ENCODE measurements at places on chromosomes 6 and 20. TPM values are rescaled to one million over a fixed set of nuclear protein-coding genes. Genes with fewer than 3 reads are reported as not detected.

The SLC22A2 gene
- polyA plus RNA-seq = not detected

DNA sequence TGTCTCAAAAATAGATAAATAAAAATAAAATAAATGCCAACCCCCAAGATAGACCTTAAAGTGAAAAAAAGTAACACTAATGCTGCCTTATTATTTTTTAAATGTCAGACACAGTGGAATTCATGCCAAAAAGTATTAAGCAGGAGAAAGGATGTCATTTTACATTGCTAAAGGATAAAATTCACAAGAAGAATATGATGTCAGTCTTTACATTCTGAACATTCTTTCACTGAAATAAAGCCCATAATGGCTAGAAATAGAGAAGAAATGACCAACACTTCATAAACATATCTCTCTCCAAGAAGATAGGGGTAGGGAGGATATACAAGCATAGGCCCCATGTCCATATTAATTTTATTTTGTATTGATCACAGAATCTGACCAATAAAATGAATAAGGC, 47.4 kb downstream of the SLC23A2 start:
- DNase-seq = no peak

DNA sequence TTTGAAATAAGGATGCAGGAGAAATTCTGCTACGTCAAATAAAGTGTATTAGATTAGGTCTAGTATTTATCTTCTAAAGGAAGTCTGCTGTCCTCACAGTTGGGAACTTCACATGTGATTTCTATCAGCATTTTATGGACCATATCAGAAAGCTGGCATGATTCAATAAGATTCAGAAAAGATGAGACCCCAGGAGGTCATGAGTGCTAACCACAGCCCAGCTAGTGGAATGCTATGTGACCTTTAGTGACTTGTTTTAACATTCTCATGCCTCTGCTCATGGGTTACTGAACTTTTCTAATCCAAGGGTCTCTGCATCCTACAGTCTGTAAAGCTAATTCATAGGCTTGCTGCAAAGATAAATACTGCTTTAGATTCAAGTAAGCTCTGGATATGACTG, 150.1 kb downstream of the GMPR start:
- no peak for DNase-seq

DNA sequence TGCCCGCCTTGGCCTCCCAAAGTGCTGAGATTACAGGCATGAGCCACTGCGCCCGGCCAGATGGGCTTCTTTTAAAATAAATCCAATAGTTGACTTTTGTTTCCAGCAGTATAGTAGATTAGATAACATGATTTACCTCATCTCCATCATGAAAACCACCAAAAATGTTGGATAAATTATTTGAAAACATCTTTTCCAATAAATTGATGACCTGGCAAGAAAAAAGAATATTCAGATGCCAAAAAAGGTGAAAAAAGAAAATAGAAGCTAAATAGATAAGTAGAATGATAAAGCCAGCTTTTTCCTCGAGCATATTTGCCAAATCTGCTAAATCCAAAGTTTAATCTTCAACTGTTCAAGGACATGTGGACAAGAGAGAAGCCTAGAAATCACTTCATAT, 109.2 kb downstream of the PHF3 start:
- DNase-seq = no peak

- no peak for DNase-seq
Measured at GRCh38 chr20:53081916-53082863, 110.0 kb downstream of the TSHZ2 start.

Data from A549 (cell line).